ENCODE measurements at places on chromosomes 11 and 22. TPM values are rescaled to one million over a fixed set of nuclear protein-coding genes. Genes with fewer than 3 reads are reported as not detected.

The IFITM10 gene
- 0.31 TPM for total RNA-seq

The RBM4B gene
- 11.7 TPM for total RNA-seq

The SCN4B gene
- 0.12 TPM for total RNA-seq

The CSF2RB gene
- total RNA-seq: 0.14 TPM

The LRRC32 gene
- total RNA-seq: 3.0 TPM

The CTR9 gene
- 29.7 TPM for total RNA-seq

The MUC6 gene
- total RNA-seq: not detected

The OR8G5 gene
- total RNA-seq: not detected

The EML3 gene
- total RNA-seq: 81.8 TPM

The IGF2 gene
- total RNA-seq: 0.37 TPM

The PATE4 gene
- total RNA-seq: not detected

The LIF gene
- 111 TPM for total RNA-seq

- DNase-seq: no peak
Observed at GRCh38 chr22:30241576-30242371, 4.8 kb downstream of the LIF start.

DNA sequence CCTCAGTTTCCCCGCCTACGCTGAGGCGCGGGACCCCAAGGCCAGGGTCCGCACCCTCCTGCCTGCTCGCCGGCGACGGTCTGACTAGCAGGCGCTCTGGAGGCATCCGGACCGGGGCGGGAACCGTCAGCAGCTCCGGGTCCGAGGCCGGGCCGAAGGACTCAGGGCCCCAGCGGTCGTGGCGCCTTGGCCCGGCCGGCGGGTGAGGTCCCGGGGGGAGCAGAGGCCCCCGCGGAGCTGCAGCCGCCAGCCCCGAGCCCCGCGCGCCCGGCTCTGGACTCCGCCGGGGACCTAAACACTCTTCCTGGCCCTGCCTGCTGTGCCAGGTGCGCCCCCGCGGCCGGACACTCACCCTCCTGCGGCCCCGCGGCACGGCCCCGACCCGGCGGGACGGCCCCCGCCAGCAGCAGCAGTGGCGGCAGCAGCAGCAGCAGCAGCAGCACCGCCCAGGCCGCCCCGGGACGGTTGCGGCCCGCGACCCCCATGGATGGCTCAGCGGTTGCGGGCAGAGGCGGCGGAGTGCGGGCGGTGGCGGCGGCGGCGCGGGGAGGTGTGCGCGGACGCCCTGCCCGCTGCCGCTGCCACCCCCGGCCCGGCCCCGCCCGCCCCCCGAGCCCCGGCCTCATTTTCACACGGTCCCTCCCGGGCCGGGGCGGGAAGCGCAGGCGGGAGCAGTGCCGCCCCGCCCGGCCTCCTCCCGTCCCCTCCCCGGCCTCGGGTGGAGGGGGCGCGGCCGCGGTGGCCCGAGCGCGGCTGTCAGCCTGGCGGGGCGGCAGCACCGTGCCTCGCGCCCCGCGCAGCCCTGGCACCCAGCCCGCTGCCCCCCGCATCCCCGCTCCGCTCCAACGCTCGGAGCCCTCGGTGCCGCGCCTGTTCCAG, at the start of gene SCUBE2:
SCUBE2 (minus strand) TSS at position 556 of the 879 bp plus-strand sequence; CDS start at position 485, 71 bp downstream.
- no peak for DNase-seq

- no peak for DNase-seq
Observed at GRCh38 chr22:23231471-23232093, 51.3 kb downstream of the BCR start.

DNA sequence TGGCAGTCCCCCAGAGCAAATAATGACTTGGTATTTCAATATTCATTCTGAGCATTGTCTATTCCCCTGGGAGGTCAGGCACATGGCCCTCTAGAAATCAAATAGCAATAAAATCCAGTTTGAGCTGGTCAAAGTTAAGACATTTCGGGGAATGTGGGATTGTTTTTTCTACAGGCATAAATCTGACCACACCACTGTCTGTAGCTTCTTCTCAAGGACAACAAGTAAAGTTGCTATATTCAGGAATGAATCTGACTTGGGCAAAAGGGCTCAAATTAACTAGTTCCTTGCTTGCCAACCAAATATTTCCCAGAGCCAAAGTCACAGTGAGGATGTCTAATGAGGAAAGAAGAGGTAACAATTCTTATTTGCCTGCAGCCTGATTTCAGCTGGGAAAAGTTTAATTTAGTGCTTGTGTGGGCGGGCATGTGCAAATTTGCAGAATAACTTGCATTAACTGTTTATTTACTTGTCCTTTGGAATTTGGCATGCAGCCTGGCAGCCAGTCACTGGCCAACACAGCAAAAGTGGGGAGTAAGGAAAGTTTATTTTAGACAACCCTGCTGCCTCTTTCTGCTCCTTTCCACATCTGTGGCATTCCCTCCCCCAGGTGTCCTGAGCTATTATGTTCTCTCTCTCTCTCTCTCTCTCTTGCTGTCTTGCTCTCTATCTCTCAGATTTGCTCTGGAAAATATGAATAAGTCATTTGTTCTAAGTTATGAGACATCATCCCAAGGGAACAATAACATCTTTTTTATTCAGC, 51.2 kb upstream of the ARHGAP20 start:
- no peak for DNase-seq

DNA sequence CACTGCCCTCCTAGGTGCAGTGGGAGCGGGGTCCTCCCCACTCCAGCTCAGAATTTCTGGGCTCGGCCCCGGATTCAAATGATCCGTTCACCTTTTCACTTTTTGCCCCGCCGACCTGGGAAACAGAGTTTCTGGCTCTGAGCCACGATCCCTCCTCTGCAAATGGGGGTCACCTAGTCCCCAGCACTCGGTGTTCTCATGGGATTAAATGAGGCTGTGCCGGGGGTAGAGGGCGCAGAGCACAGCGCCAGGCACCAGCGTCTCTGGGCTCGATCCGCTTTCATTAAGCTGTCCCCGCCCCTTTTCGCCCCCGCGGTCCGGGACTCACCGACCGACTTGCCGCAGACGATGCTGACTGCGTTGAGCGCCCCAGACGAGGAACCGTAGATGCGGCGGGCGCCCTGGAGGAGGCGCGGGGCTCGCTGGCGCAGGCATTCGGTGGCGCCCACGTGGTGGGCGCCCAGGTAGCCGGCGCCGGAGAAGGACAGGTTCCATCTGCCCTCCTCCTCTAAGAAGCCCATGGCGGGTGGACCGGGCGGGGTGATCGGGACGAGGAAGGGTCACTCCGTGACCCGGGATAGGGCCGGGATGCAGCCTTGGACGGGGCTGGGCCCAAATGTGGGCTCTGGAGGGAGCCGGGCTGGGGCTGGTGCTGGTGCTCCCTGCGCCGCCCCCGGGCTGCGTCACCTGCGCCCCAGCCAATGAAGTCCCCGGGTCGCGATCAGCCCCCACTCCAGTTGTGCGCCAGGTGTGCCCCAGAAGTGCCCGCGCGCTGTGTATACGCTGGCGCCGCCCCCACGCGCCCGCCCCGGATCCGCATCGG, at the start of gene PNPLA5:
PNPLA5 (minus strand) TSS at position 654 of the 823 bp plus-strand sequence; CDS start at position 521, 133 bp downstream.
- peak; percentile 42 for DNase-seq

DNA sequence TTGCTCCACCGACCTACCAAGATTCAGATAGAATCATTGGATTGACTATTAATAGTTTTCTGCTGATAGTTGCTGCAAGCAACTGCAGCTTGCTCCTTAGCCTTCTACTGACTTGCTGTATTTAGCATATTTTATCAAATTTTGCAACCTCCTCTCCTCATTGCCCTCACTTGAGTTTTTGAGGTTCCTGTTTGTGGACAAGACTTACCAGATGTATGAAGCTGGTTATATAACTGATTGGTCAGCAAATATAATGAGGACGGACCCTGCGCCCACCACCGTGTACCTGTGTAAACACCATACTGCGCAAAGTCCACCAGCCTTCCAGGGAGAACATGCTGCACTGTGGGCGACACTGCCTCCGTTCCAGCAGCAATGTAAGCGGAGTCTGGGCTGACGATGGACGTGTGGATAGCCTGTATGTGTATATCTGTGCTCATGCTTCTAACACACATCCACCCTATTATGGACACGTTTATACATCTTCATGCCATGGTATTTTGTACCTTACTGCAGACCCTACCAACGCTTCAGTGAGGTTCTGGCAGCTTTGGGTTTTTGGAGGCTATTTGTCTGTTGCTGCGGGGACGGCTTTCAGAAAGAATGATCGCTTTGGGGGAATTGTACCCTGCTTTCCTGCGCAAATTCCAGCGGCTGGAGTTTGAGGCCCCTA, 1.5 kb upstream of the USP18 start:
- DNase-seq: no peak

GRCh38 chr22:37741312-37741795, 44.5 kb downstream of the TRIOBP start:
- DNase-seq: no peak

GRCh38 chr11:126282361-126282735, 545 bp upstream of the TIRAP start:
- peak; percentile 67 for DNase-seq

GRCh38 chr11:34929794-34930763, 13.7 kb downstream of the PDHX start:
- no peak for DNase-seq

DNA sequence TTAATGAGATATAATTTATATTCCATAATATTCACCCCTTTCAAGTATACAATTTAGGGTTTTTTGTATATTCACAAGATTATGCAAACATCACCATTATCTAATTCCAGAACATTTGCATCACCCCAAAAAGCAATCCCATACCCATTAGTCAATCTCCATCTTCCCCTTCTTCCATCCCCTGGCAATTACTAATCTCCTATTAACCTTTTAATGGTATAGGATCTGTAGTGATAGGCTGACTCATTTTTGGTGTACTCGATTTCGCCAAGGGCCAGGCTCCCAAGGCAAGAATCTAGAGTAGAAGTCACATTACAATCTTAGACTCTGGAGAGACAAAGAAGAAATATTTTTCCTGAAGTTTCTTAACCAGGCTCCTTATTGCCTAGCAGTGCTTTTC, 113.4 kb downstream of the GAB2 start:
- no peak for DNase-seq

DNA sequence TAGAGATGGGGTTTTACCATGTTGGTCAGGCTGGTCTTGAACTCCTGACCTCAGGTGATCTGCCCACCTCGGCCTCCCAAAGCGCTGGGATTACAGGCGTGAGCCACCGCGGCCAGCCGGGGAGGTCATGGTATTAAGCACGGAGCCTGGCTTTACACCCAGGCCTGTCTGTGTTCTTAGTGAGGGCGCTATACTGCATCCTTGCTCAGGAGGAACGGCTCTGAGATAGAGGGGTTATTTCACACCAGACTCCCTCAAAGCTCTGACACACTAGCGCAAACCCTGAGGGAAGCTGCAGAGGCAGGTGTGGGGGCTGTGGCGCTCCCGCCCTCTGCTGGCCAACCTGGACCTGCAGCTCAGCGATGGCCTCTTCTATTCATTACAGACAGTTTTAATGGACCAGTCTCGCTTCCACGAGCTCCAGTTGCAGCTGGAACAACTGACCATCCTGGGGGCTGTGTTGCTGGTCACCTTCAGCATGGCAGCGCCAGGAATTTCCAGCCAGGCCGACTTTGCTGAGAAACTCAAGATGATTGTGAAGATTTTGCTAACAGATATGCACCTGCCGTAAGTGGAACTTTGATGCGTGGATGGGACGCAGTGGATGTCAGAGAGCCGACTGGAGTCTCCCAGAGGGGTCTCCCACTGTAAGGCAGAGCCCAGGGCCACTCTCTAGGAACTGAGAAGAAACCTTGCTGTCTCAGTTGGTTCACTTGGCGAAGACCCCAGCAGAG, 26.2 kb downstream of the TCP11L1 start:
- DNase-seq: peak; percentile 86

- DNase-seq: no peak
Observed at GRCh38 chr11:128691802-128692752, 1.8 kb upstream of the FLI1 start.

DNA sequence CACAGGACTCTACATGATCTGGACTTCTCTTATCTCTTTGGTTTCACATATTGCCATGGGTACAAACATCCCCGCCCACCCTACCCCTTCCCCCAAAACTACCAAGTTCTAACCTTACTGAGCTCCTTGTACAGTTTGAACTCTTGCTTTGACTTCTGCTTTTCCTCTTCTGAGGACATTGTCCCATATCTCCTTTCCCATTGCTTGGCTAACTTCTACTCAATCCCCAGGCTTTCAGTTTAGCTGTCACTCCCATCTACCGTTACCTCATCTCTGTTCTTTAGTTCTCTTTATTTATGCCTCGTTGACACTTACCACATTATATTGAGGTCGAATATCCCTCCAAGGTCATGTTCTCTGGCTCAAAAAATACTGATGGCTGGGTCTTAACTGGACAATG, 393.5 kb upstream of the CADM1 start:
- DNase-seq: no peak

DNA sequence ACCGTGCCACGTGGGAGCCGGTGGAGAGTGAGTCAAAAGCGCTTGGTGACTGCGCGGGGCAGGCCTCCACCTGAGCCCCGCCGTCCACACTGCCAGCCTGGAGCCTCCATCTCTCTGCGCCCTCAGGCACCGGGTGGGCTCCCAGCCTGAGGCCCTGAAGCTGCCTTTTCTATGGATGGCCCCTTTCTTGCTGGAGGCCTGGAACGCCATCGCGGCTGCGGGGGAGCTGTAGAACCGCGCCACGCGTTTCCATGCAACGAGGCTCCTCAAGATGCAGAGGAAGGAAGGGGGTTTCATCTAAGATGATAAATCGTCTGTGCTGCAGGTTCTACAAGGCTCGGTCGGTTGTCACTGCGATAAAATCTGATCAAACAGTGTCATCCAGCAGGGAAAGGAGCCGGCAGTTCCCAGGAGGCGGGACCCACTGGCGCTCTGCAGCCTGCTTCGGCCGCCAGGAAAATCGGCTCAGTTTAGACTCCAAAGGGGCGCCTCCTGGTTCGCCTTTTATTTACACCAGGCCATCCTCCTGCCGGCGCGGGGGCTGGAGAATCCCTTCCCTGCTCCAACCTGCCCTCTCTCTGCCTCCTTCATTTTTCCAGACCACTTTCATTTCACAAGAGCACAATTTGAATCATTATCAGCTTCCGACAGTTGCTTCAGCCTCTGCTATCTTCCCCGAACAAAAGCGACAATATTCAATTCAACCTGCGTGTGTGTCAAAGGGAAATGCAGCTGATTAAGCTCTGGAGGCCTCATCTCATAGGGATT, 624.4 kb downstream of the BRD1 start:
- DNase-seq: no peak

- no peak for DNase-seq
Observed at GRCh38 chr11:103794262-103794661, 242.2 kb upstream of the DDI1 start.

DNA sequence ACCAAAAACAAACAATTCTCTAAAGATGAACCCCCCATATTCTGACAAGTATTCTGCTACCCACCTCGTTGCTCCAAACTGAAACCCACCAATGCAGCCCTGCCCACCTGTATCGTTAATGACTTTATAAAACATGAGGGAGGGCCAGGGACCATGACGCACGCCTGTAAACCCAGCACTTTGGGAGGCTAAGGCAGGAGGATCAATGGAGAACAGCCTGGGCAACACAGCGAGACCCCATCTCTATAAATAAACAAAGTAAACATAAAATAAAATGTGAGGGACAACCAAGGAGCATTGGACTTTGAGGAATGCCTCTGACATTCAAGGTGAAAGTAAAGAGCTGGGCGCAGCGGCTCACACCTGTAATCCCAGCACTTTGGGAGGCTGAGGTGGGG, 39.8 kb upstream of the ATXN10 start:
- DNase-seq: no peak

- DNase-seq: no peak
Observed at GRCh38 chr11:109435121-109435742, 13.2 kb downstream of the C11orf87 start.

Measured in activated naive CD4-positive, alpha-beta T cell treated with anti-CD3 and anti-CD28 coated beads for 36 hours (primary cell).